ENCODE measurements at places on chromosomes 1 and 21.

DNA sequence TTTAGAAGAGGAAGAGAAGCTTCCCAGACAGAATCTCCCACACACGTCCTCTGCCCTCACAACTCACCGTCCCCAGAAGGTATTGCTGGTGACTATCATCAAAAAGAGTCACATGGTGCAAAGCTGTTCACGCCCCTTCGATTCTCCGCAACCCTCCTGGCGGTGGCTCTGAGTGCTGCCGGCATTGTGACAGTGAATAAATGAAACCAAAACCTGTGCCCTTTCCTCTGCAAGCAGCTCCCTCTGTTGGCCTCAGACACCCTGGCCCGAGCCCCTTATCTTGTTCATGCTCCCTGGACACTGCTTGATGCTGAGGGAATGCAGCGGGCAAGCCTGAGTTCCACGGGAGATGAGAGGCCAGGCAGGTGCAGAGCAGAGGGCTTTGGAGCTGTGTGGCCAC lies 510.3 kb downstream of the NPHP4 start:
- DNase-seq = peak; percentile 1

GRCh38 chr1:209368864-209369598 lies 214.5 kb upstream of the CAMK1G start:
- DNase-seq = no peak

- no peak for DNase-seq
These were observed 226.2 kb downstream of the AKT3 start for GRCh38 chr1:243623841-243624240.

DNA sequence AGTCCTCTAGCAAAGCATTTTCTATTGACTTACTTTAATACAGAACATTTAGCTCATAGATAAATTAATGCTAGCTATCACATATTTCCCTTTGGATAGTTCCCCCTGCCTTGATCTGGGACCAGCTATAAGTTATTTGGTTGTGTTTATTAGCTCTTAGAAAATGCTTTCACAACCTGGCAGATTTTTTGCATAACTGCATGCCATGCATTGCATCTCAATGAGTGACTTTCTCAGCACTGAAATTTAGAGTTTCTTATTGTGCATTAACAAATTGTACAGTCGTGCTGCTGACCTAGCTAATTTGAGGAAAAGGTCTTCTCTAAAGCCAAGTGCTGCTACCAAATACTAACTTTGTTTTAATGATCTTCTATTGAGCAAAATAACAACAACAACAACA lies 164.8 kb downstream of the PLPPR5 start:
- no peak for DNase-seq
